NCI-H510A treated with DMSO at 0.1 percent for 48 hours (cell line): ENCODE measurements at places on chromosomes 5 and 9.

GRCh38 chr5:168974082-168974481 is 326.9 kb downstream of the SLIT3 start:
- no peak for DNase-seq

GRCh38 chr9:35854091-35854762 is 16.0 kb downstream of the OR13J1 start:
- DNase-seq, result no peak

GRCh38 chr9:101706261-101706798 is 32.1 kb downstream of the GRIN3A start:
- no peak for DNase-seq

- DNase-seq, result no peak
Measured at GRCh38 chr9:38062106-38062497, 6.9 kb downstream of the SHB start.

- DNase-seq, result no peak
Measured at GRCh38 chr5:150214289-150214688, 24.4 kb downstream of the SLC6A7 start.

- DNase-seq, result no peak
Measured at GRCh38 chr9:87327575-87328125, 170.0 kb upstream of the DAPK1 start.

- DNase-seq, result peak; percentile 67
Measured at GRCh38 chr5:149618581-149619248, 37.4 kb downstream of the ARHGEF37 start.

DNA sequence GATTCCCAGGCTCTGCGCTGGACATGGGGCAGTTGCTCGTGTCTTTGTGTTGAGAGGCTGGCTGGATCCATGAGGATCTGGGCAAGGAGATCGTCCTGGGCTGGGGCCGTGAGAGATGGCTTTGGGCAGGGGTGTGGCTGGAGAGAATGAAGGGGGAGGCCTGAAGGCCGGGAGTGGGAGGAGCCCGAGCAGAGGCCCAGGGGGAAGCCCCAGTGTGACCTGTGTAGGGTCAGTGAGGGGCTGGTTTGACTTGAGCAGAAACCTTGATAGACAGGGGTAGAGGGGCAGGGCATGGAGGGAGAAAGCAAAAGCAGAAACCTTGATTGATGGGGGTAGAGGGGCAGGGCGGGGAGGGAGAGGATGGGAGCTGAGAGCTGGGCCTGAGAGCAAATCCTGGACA is 54.4 kb upstream of the ASS1 start:
- no peak for DNase-seq
